Pulmonary artery endothelial cell (primary cell): ENCODE measurements at places on chromosomes 13 and 19.

GRCh38 chr19:52138983-52139251, 821 bp downstream of the ZNF616 start:
- DNase-seq = no peak

DNA sequence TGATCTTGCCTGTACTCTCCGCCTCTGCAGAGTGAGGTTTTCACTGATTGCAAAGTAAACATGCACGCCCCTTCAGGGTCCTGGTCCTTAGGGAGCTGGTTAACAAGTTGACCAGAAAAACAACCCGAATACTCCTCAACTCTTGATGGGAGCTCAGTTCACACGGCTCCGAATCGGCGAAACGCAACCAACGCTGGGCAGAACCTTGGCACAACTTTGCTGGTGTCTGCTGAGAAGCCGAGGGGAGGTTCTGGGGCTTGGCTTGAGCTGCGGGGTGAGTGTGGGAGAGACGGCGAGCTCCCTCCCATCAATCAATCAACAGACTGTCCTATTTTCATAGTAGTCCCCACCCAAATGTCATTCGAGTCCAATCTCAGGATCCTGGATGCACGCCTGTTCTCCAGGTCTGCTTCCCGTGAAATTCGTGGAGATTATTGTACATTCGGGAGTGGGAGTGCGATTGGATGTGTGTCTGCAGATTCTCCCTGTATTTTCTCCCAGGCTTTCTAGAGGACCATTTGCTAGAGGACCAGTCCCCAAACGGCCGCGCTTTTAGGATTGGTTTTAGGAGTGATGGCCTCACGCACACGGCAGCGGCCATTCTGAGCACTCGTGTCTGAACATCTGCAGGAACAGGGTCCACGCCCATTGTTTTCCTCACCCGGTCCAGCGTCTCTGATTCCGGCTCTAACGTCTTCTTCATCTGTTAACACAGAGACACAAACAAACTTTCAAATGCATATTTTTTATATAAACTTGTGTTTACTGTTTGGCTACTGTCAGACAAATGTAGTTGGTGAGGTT, 51.6 kb upstream of the F7 start:
- DNase-seq = no peak

DNA sequence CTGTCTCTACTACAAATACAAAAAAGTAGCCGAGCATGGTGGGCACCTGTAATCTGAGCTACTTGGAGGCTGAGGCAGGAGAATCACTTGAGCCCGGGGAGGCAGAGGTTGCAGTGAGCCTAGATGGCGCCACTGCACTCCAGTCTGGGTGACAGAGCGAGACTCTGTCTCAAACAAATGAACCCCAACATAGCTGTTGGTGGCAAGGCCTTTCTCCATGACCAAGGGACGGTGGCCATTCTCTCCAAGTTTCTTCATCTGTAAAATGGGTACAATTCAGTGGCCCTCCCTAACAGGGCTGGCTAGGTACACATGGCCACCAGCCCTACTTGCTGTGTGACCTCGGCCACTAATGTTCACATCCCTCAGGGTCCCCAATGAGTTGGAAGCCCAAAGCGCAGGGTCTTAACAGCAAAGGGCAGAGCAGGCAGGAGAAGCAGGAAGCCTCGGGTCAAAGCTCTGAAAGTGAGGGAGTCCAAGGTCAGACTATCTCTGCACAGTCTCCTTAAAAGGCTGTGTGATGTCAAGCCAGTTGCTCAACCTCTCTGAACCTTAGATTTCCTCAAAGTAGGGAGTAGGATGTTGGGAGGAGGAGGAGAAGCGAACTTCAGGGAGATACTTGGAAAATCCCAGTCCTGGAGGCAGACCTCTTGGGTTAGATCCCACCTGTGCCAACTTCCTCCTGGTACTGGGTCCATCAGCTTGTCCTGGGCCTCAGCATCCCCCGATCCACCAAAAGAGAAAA, 2.7 kb downstream of the JUND start:
- no peak for DNase-seq

GRCh38 chr13:98752467-98753290, at the start of gene SLC15A1:
Gene SLC15A1 (minus strand): TSS chr13:98752672. CDS start chr13:98752598, 74 bp downstream.
- DNase-seq = no peak

DNA sequence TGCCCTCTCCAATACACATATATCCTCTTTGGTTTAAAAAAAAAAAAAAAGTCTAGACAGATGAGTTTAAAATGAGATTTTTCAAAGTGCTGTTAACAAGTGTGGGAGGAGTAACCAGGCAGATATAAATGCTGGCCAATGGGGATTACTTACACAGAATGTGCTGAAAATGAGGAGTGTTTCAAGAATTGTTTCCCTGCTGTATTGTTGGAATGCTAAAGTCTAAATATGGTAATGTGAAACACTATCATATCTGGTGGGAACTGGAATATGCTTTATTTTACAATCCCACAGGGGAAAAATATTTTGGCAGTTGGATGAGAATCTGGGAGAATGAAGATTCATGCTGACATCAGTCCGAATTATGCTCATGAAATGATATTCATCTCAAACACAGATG, 250.7 kb downstream of the DCT start:
- DNase-seq = no peak

DNA sequence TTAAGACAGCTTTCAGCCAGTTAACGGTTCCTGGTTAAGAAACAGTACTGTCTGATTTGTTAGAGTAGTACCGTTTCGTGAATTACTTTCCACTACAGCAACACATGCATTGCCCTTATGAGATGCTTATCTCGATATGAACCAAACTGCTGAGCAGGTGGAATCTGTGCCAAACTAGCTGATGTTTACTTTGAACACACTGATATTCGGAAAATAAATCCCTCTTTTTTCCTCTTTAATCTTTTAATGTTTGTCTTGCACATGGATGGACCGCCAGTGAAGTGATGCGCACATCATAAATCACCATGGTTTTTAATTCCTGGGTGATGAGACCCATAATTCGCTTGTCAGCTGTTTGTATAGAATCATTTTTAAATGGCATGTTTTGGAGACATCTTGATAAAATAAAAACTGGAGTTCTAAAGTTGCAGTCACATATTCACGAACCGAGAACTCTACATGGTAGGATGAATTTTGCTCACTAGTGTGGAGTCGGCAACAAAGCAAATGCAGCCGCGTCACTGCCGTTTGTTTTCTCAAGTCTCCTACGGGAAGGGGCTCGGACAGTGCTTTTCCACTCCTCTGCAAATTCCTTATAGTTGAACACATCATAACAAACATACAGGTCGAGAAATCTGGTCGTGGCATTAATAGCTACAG, 1.1 kb downstream of the GJA3 start:
- DNase-seq = no peak

- DNase-seq = no peak
Observed at GRCh38 chr13:30027569-30028455, 177.4 kb upstream of the UBL3 start.

- DNase-seq = no peak
Observed at GRCh38 chr19:16589917-16590316, 17.7 kb upstream of the SLC35E1 start.

GRCh38 chr13:32086791-32087441, 55.3 kb downstream of the FRY start:
- DNase-seq = no peak

DNA sequence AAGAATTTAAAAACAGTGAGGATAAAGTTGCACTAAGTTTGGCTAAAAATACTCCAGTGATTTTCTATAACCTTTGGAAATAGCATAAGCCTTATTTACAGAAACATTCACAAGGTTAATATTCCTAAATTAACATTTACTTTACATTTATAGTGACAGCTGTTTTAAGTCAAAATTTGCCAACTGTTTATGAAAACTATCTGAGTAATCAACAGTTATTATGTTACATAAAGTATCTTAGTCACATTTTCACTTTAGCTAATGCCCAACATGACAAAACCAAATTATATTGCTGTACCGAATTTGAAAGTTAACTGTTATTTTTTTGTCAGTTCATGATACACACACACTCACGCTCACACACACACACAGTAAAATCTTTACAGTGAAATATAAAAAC, 1.2 kb downstream of the TNFRSF19 start:
- no peak for DNase-seq

DNA sequence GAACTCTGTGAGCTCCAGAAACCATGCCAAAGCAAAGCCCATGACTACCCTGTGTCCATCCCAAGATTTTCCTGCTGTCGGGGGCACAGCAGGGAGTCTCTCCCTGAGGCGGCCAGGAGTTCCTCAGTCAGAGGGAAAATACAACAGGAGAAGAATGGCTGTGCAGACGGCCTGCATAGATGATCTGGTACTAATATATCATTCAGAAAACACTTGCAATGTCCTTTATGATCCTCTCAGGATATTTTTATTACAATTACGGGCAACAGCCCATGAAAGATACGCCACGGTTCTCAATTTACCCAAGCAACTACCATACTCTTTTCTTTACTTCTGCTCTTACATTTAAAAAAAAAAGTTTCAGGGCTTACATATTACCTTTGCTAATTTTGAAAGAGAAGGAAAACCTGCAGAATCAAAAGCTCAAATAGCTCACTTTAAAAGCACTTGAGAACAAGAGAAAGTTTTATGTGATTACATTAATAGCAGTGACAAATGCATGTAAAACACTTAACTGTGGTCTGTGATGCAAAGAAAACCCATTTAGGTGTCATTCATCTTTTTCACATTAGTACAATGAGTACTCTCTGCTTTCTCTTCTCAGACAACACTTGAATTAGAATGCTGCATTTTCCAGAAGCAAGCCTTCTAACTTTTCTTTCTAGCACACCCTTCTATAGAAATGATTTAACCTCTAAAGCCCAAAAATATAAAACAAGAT, 460.8 kb downstream of the KLF5 start:
- no peak for DNase-seq

DNA sequence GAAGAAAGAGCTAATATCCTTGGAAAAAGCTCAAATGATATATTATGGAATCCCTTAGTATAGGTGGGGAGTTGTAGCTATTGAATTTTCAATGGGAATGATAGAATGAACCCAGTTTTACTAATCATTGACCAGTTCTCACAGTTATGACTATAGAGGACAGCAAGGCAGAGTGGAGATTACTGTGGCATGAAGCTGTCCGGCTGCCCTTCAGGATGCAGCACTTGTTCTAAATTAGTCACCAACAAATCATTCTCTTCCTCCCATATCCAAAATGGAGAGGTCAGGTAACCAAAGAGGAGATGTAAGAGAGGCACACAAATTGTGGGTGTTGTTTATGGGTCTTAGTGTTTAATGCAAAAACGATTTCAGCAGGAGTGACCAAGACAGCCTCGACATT, 1490.0 kb upstream of the MIR17HG start:
- no peak for DNase-seq

DNA sequence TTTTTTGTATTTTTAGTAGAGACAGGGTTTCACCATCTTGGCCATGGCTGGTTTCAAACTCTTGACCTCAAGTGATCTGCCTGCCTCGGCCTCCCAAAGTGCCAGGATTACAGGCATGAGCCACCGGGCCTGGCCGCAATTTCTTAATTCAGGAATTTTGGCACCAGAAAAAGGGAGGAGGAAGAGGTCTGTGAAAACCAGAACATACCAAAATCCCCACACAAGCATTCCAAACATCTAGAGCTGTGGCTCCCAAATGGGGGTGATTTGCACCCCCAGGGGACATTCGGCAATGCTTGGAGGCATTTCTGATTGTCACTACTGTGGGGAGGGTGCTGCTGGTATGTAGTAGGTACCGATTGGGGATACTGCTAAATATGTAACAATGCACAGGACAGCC, 40.2 kb upstream of the ABCC4 start:
- DNase-seq = no peak

DNA sequence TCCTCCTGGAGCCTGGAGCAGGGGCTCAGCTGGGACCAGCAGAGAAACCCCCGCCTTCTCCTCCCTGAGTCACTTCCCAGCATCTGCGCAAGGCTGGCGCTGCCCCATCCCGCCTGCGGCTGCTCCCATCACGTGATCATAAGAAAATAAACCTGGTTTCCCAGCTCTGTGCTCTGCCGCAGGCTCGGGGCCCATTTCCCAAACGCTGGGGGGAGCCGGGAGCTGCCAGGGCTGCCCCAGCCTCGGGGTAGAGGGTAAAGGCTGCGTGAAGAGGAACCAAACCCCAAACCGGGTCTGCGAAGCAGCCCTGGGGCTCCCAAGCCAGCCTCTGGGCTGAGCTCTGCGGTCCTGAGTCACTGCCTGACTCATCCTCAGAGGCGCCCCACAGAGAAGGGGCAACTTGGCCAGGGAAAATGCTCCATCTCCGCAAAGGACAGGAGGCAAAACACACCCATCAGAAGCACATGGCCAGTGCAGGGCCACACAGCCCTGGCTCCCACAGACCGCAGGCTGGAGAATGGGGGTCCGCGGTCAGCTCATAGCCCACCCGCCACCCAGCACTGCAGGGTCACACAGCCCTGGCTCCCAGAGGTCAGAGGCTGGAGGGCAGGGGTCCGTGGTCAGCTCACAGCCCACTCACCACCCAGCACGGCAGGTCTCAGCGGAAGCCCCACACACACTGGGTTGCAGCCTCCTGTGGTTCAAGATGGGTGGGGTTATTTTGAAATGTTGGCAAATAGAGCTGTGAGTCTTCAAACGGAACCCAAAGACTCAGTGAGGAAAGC, 67.1 kb downstream of the RASA3 start:
- peak; percentile 83 for DNase-seq

- DNase-seq = no peak
Observed at GRCh38 chr19:50368649-50369570, 3.5 kb upstream of the NAPSA start.

GRCh38 chr19:16077984-16078758, 1.9 kb downstream of the TPM4 start:
- DNase-seq = no peak
